ENCODE measurements at places on chromosomes 4 and X.
A peak's percentile ranks its signal among the peaks of the same experiment; 100 is the strongest.

GRCh38 chr4:45472490-45472889 lies 651.4 kb downstream of the GABRG1 start:
- no peak for DNase-seq

DNA sequence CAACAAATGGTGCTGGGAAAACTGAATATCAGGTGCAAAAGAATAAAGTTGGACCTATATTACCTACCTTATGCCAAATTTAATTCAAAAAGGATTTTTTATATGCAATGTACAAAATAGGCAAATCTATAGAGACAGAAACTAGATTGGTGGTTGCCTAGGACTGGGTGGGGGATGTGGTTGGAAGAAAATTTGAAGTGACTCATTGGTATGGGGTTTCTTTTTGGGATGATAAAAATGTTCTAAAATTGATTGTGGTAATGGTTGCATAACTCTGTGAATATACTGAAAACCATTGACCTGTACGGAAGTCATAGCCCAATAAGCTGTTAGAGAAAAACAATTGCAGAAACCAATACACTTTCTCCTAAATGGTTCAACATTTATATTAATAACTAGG lies 72.1 kb downstream of the COL4A5 start:
- no peak for DNase-seq

GRCh38 chr4:4852591-4853362 lies 6.7 kb upstream of the MSX1 start:
- DNase-seq, result no peak

- DNase-seq, result no peak
These were observed 4.6 kb downstream of the EDA2R start for GRCh38 chrX:66634272-66634671.

- DNase-seq, result no peak
These were observed 53.2 kb downstream of the FAM9B start for GRCh38 chrX:8980756-8981155.

GRCh38 chrX:111040377-111041017 lies 55.5 kb upstream of the PAK3 start:
- DNase-seq, result no peak

DNA sequence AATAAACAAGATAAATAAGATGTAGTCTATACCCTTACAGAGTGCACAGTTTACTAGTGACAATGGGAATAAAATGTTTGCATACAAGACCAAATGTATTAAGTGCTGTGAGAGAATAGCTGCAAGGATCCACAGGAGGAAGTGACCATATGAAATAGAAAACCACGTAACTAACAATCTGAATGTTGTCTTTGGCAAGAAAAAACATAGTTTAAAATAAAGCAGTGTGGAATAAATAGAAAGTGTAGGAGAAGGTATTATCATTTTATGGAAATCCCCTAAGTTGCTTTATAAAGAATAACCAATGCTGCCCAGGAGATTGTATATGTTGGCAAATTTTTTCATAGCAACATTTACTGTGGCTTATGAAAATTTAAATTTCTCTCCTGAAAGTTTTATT lies 116.1 kb downstream of the PCDH7 start:
- no peak for DNase-seq

- no peak for DNase-seq
These were observed 34.4 kb downstream of the GLRA3 start for GRCh38 chr4:174794543-174795094.

GRCh38 chr4:20724915-20725314 lies 24.7 kb downstream of the PACRGL start:
- no peak for DNase-seq

DNA sequence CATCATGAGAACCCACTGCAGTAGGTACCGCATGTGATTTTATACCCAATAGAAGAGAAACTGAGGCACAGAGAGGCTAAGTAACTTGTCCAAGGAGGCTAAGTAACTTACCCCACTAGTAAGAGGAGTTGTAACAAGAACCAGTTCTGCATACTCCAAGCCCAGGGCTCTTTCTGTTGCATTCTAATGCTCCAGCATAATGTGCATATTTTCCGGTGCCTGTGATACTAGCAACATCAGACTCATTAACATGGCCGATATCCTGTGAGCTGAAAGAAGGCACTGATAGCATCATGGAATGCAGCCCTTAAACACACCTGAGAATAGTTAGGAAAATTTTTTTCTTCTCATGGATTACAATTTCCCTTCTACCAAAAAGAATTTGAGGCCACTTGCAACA lies 39.7 kb upstream of the KLF3 start:
- no peak for DNase-seq

GRCh38 chr4:3315566-3315965 lies 22.7 kb downstream of the RGS12 start:
- no peak for DNase-seq

DNA sequence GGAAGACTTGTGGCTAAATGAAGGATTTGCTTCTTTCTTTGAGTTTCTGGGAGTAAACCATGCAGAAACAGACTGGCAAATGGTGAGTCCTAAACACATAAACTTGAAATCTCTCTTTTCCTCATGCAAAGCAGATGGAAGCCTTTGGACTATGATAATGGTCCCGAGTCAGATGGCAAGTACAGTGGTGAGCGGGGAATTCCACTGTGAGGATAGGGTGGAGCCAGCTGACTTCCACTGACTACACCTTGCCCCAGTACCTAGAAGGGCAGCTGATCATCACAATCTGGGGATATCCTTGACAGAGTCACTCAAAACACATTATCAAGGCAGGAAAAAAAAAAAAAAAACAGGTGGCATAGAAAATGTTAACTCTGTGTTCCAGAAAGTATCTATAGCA lies 34.3 kb downstream of the ENPEP start:
- no peak for DNase-seq

GRCh38 chr4:31538877-31539276 lies 818.7 kb downstream of the PCDH7 start:
- DNase-seq, result no peak

- no peak for DNase-seq
These were observed 12.0 kb downstream of the PLCXD1 start for GRCh38 chrX:292900-293897.

DNA sequence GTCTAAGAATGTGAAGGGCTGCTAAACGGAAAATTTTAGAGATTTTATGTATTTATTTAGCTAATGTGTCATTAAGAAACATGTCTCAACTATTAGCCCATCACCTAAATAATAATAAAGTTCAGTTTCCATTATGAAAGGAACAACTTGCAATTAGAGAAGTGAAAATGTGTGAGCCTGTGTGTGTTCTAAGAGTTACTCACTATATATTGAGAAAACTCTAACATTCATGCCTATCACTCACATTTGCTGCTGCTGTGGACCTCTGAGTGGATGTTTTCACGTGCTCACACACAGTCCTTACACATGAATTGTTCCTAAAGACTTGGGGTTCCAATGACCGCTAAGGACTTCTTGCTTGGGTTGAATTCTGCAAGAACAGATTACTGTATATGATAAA lies 364.0 kb downstream of the TMA16 start:
- no peak for DNase-seq

GRCh38 chrX:124362072-124362471 lies 15.7 kb downstream of the SH2D1A start:
- DNase-seq, result no peak

DNA sequence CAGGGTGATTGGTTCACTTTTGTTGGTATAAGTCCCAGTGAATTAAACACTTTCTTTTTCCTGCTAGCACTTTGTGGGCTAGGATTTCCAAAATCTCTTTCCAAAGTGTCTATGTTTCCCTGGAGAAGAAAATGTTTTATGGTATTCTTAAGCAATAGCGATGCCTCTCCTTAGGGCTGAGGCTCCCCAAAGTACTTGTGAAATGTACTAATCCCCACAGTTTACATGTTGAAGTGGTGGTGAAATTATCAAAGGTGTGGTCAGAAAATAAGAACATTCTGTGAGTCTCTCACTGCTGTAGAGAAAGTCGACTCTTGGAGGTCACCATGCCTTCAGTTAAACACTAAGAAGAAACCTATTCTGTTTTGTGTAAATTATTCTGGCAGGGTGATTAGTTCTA lies 51.5 kb upstream of the AMELX start:
- no peak for DNase-seq

- DNase-seq, result no peak
These were observed 96.1 kb downstream of the FRYL start for GRCh38 chr4:48683784-48684666.

DNA sequence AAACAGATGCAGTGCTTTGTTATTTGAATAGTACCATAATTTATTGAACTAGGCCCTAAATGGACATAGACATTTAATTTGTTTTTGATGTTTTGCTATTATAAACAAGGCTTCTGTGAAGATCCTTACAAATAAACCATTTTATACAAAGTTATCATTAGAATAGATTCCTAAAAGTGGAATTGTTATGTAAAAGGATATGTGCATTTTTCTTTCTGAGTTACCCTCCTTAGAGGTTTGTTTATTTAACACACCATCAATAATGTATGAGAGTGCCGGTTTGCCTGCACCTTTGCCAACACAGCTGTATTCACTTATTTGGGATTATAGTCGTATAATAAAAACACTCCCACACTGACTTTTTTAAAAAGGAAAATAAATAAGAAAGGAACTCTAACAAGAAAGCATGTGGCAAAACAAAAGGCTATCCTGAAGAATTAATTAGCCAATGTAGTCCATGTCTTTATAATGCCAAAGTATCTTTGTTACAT lies 84.8 kb downstream of the PAK3 start:
- DNase-seq, result no peak

DNA sequence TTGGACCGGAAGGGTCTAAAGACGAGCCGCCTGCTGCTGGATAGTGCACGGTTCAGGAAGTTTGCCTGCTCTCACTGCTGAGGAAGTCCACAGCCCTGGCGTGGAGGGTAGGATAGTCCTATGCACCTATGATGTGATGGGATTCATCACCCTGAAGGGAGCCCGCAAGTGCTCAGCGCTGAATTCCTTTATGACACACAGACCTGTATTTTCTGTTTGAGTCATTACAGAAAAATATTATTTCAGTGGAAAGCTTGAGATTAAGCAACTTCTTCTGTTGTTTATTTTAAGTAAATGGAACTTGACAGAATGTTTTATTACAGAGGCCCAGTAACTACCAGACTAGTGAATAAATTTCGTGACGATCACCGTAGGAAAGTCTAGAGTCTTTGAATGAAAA lies 123.2 kb downstream of the TRIML1 start:
- no peak for DNase-seq

DNA sequence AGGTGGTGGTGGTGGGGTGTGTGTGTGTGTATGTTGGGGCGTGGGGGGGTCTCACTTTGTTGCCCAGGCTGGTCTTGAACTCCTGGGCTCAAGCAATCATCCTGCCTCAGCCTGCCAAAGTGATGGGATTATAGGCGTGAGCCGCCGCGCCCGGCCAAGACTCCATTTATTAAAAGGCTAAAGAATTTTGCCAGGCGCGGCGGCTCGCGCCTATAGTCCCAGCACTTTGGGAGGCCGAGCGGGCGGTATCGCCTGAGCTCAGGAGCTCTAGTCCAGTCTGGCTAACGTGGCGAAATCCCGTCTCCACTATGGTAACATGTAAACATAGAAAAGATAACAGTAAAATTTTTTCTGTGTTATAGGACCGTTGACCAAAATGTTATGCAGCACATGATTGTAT lies 3.7 kb upstream of the UBA1 start:
- no peak for DNase-seq

GRCh38 chrX:17441965-17442364 lies 67.0 kb downstream of the NHS start:
- no peak for DNase-seq

DNA sequence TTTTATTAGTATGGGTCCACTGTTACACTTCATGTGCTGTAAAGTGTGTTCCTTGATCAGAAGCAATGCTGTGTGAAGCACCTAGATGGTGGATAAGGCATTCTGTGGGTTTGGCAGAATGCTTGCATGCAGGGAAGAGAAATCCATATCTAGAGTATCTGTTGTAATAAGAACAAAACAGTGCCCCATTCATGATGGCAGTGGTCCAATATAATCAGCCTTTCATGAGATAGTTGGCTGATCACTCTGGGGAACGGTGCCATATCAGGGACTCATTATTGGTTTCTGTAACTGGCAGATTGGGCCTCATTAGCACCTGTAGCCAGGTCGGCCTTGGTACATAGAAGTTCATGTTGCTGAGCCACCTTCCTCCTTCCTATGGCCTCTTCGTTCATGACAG lies 28.7 kb downstream of the STIM2 start:
- no peak for DNase-seq

DNA sequence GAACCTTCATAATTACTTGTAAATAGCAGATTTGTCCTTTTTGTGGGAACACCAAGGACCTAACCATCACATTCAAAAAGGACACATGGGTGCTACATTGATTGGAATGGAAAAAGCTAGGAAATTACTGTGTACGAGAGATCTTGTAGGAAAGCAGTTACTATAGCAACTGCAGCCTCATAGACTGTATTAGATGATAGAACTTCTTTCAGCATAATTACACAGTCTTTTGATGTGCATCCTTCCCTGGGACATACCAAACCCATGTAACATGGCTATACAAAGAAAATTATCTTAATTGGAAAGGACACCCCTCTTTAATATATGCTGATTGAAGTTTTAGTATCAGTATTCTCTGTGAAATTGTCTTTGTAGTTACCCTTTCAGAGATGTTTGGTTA lies 130.7 kb upstream of the CTSO start:
- DNase-seq, result no peak

GRCh38 chr4:39043861-39044363 lies 11.7 kb upstream of the TMEM156 start:
- DNase-seq, result no peak

DNA sequence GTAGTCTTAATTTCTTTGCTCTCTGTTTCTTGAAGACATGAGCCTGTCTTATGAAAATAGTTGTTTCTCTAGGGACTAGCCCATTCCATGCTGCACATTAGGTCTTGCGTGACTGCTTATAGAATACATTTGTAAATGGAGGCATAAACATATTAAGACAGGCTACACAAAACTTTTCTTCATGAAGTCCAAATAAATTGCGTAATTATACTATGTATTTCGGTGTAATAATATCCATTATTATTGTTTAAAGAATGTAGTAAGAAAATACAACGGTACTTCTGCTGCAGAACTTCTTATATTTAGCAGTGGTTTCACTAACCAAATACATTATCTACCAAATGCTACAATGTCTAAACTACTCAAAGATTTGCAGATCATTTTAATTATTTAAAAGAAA lies 8.5 kb upstream of the NAA11 start:
- peak; percentile 32 for DNase-seq

- DNase-seq, result peak; percentile 74
These were observed 106.9 kb downstream of the SORCS2 start for GRCh38 chr4:7299010-7299907.

DNA sequence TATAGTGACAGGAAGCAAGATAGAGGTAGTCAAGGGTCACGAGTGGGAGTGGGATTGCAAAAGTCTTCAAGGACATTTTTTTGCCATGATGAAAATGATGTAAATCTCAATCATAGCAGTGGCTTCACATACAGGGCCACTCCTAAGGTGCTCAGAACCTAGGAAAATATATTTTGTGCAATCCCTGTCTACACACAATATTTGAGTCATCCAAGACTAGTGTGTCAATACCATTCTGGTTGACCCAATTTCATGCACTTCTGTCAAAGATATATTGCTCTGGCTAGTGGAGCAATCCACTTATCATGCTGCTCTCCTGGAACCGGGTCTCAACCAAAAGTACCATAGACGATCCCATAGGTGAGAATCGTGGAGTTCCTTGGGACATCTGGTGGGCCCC lies 24.2 kb upstream of the XPNPEP2 start:
- DNase-seq, result no peak
